ENCODE measurements at places on chromosomes 12 and 14.

DNA sequence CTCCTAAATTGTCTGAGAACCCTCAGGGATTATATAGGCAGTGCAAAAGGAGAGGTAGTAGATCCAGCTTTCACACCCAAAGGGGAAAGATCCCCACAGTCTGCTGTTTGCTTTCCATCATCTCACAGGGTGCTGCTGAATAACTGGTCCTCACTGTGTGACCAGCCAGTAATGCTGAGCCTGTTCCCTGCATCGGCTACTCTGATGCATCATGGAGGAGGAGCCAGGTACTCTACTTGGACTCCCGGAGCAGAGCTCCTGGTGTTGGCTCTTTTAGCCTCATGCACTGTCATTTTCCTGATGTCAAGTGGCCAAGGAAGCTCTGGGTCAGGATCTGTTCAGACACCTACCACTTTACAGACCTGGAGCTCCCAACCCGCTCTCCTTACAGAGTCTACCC lies 127.4 kb upstream of the ATF1 start:
- no peak for DNase-seq

GRCh38 chr12:102948941-102949352 lies 8.5 kb upstream of the ASCL1 start:
- DNase-seq: peak; percentile 10

DNA sequence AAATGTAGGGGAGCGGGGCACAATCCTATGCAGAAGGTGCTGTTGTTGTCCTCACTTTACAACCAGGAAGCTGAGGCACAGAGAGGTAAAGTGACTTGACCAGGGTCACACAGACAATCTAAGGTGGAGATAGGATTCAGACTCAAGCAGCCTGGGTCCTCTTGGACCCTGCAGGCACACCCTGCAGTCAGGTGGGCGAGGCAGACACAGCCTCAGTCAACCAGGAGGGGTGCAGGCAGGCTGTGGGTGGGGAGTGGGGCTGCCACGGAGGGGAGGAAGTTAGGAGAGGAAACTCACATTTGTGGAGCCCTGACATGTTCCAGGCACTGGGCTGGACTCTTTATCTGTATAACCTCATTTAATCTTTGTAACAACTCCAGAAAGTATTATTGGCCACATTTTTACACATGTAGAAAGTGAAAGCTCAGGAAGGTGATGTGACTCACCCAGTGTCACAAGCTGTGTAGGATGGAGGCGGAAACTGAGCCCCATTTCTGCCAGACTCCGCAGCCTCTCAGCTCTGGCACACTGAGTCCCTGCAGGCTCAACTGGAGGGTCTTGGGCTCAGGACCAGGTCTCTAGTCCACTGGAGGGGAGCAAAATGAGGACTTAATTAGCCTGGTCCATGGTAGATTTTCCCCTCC lies 24.9 kb upstream of the CHGA start:
- DNase-seq: peak; percentile 27

GRCh38 chr14:48890333-48890732 lies 695.8 kb downstream of the RPS29 start:
- no peak for DNase-seq

GRCh38 chr12:127077262-127078045 lies 1189.5 kb upstream of the TMEM132C start:
- DNase-seq: no peak

DNA sequence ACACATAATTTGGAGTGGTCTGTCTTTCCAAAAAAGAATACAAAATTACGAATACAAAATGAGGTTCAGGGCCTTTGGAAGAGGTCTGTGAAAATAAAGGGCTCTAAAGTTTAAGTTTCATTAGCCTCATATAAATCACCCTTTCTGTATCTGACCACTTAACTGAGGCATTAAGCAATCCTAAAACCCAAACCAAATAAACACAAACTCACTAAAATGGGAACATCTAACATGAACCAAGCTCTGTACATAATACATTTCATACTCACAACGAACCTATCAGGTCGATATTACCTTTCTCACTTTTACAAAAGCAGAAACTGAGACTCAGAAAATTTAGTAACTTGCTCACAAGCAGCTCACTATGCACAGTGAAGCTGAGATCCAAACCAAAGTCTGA lies 1.1 kb upstream of the CCDC196 start:
- DNase-seq: no peak

DNA sequence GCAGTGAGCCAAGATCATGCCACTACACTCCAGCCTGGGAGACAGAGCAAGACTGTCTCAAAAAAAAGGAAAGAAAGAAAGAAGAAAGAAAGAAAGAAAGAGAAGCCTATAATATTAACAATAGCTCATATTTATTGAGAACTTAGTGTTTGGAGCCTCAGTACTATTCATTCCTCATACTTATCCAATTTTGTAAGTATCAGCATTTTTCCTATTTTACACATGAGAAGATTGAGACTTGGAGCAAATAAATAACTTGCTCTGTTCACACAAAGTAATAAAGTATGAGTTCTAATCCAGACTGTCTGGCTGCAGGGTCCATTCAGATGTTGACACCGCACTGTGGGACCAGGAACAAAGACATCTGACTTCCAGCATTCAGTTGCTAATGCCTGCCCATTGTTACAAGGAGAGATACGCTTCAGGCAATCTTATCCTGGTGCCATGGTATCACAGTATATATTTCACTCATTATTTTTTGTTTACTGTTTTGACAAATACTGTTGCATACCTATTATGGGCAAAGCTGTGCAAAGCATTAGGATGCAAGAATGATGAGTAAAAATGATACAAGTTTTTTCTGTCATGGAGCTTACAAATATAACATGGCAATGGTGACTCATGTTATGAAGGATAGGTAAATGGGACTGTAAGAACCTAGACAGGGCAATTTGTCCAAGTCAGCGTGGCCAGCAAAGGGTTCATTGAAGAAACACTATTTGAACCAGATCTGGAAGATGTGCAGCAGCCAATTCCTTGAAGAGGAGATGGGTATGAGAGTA lies 21.4 kb upstream of the TMTC2 start:
- no peak for DNase-seq

DNA sequence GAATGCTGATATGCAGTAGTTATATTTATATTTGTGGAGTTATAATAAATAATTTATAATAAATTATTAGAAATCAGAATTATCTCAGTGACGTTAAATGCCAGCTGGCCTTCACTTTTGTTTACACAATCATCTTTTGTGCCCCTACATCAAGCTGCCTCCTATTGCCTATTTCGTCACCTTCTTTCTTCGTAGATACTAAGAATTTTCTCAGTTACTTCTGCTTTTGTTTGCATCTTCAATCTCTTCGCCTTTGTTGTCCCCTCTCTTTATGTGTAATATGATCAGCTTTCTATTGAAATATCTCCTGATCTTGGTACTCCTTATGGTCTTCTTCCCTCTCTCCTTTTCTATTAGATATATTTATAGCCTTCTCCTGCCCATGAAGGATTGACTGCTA lies 197.0 kb downstream of the ERC1 start:
- DNase-seq: no peak

- no peak for DNase-seq
Measured at GRCh38 chr12:120831648-120832267, 72.4 kb downstream of the SPPL3 start.

GRCh38 chr14:87966816-87967215 lies 26.2 kb downstream of the GALC start:
- no peak for DNase-seq

GRCh38 chr12:12214201-12214600 lies 52.6 kb downstream of the LRP6 start:
- DNase-seq: no peak

DNA sequence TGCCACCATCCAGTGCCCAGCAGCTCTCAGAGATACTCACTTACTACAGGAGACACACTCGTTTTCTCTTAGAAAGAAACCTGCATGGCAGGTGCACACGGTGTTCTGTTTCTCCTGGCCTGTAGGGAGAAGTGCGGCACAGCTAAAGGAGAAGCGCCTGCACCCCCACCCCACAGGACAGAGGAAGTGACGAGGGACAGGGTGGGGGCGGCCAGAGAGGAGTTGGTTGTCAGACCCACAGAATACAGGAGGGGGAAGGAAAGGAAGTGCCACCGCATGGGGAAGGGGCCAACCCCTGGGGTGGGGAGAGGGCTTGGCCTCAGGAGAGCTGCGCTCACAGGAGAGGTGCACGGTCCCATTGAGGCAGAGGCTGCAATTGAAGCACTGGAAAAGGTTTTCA lies 8.8 kb downstream of the TNFRSF1A start:
- no peak for DNase-seq

GRCh38 chr12:81944886-81945285 lies 185.7 kb upstream of the PPFIA2 start:
- no peak for DNase-seq

GRCh38 chr14:39592116-39592789 lies 160.0 kb upstream of the FBXO33 start:
- no peak for DNase-seq

- DNase-seq: no peak
Measured at GRCh38 chr12:108826101-108826806, 31.1 kb downstream of the SSH1 start.

DNA sequence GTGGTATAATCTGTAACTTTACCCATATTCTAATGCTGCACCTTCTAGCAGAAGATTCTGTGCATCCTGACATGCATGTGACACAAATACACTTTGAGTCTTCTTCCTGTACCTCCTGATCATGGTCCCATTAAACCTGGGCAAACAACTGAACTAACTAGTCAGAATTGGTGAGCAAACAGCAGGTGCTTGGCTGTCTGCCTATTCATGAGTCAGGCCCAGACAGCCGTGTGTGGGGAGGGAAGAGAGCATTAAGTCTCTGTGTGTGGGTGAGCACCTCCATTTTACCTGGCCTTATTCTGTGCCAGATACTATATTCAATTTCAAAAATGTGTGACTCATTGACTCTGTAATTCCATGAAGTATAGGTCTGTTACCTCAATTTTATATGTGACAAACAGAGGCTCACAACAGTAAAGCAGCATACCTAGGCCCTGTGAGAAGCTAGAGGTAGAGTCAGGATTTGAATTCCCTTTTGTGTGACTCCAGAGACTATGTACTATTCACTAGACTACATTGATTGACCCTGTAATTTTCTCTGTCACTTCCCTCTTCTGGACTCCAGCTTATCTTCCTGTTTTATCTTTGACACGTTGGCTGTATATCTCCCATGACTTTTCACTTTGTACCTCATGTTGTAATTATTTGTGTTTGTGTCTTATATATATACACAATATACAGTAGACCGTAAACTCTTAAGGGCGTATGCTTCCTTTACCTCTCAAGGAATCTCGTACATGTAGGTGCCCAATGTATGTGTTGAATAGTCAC lies 32.2 kb downstream of the SUSD6 start:
- peak; percentile 43 for DNase-seq

GRCh38 chr12:94172973-94173372 lies 24.6 kb downstream of the PLXNC1 start:
- DNase-seq: no peak

DNA sequence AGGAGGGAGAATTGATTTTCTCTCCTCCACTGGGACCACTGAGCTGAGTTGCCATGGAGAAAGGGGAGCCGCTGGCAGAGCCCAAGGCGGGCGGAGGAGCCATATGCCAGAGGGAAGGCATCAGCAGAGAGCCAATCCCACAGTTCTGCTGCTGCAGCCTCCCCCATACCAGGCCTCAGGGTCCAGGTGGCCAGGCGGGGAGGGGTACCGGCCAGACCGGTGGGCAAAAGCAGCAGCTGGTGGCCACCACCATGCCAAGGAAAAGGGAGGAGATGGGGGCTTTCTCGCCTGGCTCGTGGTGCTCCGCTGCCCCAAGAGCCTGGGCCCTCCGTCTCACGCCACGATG lies 72.8 kb downstream of the PITPNM2 start:
- no peak for DNase-seq

DNA sequence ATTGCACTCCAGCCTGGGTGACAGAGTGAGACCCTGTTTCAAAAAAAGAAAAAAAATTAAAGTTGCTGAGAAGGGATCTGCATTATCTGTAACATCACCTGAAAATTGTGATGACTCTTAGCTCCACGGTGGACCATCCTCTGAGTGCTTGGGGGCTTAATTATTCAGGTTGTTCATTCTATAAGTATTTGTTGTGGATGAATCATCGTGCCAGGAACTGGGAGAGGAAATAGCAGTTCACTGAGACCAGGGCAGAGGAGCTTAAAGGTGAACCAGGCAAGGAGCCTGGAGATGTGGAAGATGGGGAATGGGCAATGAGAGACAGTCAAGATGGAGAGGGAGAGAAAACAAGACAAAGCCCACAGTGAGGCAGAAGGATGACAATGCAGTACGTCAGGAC lies 25.5 kb upstream of the GSC start:
- no peak for DNase-seq

DNA sequence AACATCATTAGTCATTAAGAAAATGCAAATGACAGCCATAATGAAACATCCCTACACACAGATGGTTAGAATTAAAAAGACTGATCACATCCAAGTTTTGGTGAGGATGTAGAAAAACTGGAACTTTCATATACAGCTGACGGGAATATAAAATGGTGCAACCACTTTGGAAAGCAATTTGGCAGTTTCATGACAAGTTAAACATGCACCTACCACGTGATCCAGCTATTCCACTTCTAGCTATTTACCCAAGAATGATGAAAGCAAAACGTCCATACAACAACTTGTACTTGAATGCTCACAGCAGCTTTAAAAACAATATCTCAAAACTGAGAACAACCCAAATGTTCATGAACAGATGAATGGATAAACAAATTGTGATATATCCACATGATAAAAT lies 77.9 kb upstream of the AVPR1A start:
- DNase-seq: no peak

- DNase-seq: no peak
Measured at GRCh38 chr12:80443974-80444666, at the start of gene PTPRQ. Gene PTPRQ (plus strand): TSS chr12:80444235. CDS start chr12:80444346, 111 bp downstream.

- no peak for DNase-seq
Measured at GRCh38 chr14:85415015-85415712, 114.8 kb upstream of the FLRT2 start.

GRCh38 chr12:21907948-21908837 lies 33.0 kb downstream of the ABCC9 start:
- DNase-seq: no peak

DNA sequence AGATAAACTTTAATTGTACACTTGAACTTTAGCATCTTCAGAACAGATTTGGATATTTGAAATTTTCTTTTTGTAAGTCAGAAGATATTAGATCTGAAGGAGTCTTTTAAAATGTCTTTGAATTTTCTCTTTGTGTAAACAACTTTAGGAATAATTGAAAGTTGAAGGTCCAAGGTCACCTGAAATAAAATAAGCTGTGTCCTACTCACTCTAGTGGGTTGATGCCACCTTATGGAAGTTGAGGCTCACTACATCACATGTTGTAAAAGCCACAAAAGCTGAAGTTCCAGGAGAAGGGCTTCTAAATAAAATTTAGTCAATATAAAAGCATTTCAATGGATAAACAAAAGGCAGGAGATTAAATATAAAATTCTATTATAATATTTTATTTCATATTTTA lies 122.0 kb upstream of the ATXN7L3B start:
- no peak for DNase-seq

GRCh38 chr14:22390824-22391461 lies 198.1 kb downstream of the DAD1 start:
- DNase-seq: no peak

GRCh38 chr12:114682106-114682784 lies 1.7 kb downstream of the TBX3 start:
- no peak for DNase-seq
